ENCODE measurements at places on chromosomes 12 and 14. TPM values are rescaled to one million over a fixed set of nuclear protein-coding genes. Genes with fewer than 3 reads are reported as not detected.

GRCh38 chr14:69828354-69828753, 31.3 kb upstream of the SLC10A1 start:
- no peak for DNase-seq

GRCh38 chr12:21676776-21677175, 19.1 kb upstream of the LDHB start:
- DNase-seq: no peak

DNA sequence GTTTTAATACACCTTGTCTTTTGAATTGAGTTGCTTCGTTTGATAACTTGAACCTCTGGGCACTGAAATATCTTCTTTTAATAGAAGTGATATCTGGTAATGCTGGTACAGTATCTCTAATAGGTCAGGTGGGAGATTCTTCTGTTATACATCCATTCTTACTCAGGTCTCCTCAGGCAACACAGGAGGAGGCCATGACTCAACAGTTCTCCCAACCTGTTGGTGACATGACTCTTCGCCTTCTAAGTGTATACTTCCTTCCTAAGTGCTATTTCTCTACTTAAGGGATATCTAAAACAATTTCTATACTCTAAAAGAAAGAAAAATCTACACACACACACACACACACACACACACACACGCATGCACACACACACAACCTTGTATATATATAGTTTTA, 509.1 kb downstream of the PCNX1 start:
- no peak for DNase-seq

DNA sequence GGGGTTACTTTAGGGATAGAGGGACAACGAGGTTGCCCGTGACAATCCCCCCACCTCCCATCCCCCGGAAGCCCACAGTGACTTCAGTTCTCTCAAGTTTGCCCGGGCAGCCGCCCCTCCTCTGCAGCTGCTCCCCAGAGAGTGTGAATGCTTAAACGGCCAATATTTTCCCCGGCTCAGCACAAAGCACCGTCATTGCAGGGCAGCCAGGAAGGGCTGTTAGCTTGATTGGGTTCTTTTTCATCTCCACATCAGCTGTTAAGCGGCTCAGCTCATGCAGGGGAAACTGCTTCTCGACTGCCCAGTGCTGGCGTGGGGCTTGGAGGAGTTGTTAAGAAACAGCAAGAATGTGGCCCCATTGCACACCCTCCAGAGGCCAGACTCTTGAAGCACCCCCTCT, 120.5 kb upstream of the NCOR2 start:
- no peak for DNase-seq

The TAPBPL gene
- 11.4 TPM for polyA plus RNA-seq

GRCh38 chr14:69152181-69152901, 578 bp downstream of the DCAF5 start:
- DNase-seq: peak; percentile 29

The C14orf132 gene
- polyA plus RNA-seq: 46.2 TPM

The BIN2 gene
- 2.4 TPM for polyA plus RNA-seq

- peak; percentile 33 for DNase-seq
These were observed 185.7 kb upstream of the GRIN2B start for GRCh38 chr12:14167005-14167628.

- DNase-seq: no peak
These were observed 20.1 kb upstream of the CERS5 start for GRCh38 chr12:50187084-50187900.

GRCh38 chr12:124463341-124463921, 104.0 kb downstream of the NCOR2 start:
- no peak for DNase-seq

DNA sequence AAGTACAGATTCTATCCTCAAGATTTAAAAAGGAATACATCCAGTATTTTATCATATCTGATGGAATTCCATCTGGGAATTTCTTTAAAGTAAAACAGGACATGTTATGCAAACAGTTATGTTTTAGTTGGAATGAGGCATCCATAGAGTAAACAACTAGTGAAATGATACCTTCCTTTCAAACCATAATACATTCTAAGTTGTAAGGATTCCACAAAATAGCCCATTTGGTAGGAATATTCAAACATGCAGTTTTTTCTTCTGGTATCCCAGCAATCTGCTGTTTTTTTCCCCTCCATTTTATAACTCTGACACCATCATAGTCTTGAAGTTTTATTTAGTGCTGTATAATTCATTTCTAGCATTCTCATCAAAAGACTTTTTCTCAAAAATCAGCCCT, 149.6 kb downstream of the ADAMTS20 start:
- DNase-seq: no peak

The TMEM119 gene
- 21.7 TPM for polyA plus RNA-seq

- DNase-seq: no peak
These were observed 6.4 kb upstream of the LACRT start for GRCh38 chr12:54641089-54641488.

DNA sequence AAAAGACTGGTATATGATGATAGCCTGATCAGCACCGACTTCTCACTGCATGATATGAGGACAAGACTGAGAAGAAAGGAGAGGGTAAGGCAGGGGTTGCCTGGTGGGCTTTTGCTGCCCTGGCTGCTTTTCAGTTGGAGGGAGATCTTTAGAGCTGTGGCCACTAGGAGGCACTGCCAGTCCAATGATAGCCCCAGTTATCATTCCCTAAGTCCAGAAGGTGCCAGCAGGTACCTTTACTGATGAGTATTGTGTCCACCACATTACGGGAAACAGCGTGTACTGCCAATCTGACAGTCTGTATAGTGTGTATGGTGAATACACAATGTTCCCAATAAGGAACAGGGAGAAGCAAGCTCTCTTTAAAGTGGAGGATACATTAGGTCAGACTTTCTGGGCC, 55.8 kb upstream of the CCDC175 start:
- no peak for DNase-seq

The LMNTD1 gene
- not detected for polyA plus RNA-seq

The GLIPR1L1 gene
- 0.70 TPM for polyA plus RNA-seq

DNA sequence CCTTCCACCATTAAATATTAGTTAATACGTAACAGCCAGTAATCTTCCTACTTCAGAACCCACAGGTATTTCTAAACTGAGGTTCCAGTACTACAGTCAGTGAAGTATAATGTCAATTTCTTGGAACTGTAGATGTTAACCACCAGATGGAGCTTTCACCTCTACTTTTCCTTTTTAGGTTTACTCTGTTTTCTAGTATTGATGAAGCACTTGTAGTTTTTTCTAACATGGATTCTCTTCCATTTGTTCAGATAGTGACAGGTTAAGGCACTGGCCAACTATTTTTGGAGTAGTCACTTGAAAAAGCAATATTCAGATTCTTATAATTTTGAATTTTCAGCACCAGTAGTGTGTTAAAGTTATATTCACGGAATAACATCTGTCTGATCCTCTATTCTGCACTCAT, 4.6 kb upstream of the SEC23A start:
- no peak for DNase-seq

GRCh38 chr14:69671365-69672030, 60.1 kb downstream of the SUSD6 start:
- no peak for DNase-seq

DNA sequence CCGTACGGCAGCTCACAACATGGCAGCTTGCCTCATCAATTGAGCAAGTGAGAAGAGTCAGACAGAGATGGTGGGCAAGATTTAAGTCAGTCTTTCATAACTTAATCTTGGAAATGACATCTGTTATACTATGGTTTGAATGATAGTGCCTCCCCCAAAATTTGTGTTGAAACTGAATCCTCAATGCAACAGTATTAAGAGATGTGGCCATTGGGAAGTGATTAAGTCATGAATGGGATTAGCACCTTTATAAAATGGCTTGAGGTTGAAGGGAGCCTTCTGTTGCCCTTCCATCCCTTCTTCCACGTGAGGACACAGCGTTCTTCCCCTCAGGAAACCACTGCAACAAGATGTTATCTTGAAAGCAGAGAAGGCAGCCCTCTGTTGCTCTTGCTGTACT, 124.2 kb downstream of the C12orf75 start:
- DNase-seq: no peak

DNA sequence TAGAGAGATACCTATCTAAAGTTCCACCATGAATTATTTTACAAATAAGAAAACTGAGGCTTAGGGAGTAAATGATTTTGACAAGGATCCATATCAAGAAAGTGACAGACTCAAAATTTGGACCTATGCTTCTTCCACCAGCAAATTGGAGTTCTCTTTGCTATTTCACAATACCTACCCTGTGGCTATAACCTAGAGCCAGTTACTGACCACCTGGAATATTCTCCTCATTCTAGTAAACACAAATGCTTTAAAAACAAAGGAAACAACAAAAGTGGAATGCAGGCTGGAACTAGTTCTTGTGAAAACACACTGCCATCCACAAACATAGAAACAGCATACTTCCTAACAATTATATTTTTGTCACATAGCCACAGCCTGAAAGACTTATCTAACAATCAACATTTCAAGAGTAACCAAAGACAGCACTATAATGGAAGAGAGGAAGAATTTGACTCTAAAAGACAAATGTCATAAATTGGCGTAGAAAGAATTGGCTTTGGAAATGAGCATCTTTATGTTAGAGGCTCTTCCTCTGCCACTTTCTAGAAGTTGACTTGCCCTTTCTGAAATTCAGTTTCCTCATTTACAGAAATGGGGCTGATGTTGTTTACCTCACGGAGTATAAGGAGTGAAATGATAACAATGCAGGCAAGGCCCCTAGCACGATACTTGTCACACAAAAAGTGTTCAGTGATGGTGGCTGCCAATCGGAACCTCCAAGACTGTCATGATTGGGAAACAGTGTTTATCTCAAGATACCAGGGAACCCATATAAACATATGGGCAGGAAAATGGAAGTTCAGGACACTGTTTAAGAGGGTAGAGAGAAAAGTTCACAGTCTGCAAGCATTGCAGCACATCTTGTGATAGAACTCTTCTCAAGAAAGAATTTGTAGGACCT, 138.6 kb upstream of the LGR5 start:
- no peak for DNase-seq

GRCh38 chr12:79522257-79522988, 168.3 kb downstream of the PAWR start:
- no peak for DNase-seq

GRCh38 chr12:113875691-113876090, 90.4 kb downstream of the RBM19 start:
- no peak for DNase-seq

The SERPINA10 gene
- 0.29 TPM for polyA plus RNA-seq

The TMTC2 gene
- 41.5 TPM for polyA plus RNA-seq

The TSHR gene
- polyA plus RNA-seq: 0.23 TPM

- no peak for DNase-seq
These were observed 49.3 kb downstream of the ETV6 start for GRCh38 chr12:11698729-11699128.

The SYCP3 gene
- polyA plus RNA-seq: 0.21 TPM

The DEPDC4 gene
- polyA plus RNA-seq: 7.7 TPM

DNA sequence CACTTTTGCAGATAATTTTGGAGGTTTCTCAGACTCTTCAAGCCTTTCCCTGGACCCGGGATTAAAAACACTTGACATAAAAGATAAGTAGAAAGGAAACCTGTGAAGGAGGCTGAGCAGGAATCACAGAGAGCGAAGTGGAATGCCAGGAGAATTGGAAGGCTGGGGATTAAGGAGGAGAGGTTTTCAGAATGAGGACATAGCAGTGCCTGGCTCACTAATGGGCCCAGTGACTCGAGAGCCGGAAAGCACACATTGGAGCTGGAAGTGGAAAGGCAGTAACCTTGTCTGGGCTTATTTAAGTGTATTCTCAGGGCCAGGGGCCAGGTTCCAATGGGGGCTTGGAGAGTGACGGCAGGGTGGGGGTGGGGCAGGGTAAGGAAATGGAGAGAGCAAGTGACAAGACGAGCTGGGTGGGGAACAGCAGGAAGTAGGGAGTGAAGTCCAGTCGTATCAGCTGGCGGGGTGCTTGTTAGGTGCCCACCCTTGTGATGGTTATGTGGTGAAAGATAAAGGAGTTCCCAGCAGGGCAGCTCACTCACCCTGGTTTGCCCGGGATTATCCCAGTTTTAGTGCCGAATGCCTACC, 13.1 kb downstream of the EVL start:
- no peak for DNase-seq

- DNase-seq: no peak
These were observed 80.6 kb downstream of the APAF1 start for GRCh38 chr12:98725476-98726247.

All from left renal pelvis (tissue), 4 donors.